Bone marrow (tissue), 2 donors: ENCODE measurements at places on chromosomes 1 and 21.

GRCh38 chr1:15523104-15524020 lies 653 bp downstream of the CASP9 start:
- DNase-seq, result no peak

DNA sequence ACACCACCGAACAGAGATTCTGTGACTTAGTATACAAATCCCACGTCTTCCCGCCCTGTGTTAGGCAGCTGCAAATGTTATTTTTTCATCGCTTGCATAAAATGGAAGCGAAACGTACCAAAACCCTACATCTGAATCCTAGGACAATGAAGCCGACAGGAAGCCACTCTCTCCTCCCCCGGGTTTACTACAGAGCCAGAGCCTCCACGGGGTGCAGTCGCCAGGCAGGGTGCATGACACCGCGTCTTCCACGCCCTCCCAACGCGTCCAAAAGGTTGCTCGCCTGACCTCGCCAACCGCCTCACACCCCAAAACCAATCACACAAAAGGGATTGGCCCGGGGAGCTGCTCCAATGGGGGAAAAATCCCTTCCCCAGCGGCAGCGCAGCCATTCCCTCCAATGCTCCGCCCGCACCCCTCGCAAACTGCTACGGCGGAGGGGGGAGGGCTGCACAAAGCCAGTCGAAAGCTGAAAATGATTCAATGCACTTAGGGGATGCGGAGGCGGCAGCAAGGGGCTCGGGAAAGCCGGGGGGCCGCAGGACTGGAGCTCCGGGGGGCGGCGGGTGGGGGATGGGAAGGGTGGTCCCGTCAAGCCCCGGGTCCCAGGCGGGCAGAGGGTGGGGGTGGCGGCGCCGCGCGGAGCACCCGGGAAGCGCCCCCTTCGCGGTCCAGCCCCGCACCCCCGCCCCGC lies 701 bp downstream of the CEP170 start:
- peak; percentile 43 for DNase-seq

DNA sequence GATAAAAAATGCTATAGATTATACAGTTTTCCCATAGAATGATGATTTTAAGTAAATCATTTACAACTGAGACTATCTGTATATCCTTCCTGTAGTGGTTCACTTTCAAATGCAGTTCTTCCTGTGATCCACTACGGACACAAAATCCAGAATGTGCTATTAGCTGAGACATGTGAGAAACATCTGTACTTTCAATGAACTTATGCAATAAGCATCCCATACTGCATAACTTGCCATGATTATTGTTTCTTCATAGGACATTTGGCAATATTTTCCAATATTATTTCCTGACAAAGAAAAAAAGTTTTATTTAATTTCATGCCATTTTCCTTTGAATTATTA lies 83.5 kb upstream of the PRDX6 start:
- no peak for DNase-seq

DNA sequence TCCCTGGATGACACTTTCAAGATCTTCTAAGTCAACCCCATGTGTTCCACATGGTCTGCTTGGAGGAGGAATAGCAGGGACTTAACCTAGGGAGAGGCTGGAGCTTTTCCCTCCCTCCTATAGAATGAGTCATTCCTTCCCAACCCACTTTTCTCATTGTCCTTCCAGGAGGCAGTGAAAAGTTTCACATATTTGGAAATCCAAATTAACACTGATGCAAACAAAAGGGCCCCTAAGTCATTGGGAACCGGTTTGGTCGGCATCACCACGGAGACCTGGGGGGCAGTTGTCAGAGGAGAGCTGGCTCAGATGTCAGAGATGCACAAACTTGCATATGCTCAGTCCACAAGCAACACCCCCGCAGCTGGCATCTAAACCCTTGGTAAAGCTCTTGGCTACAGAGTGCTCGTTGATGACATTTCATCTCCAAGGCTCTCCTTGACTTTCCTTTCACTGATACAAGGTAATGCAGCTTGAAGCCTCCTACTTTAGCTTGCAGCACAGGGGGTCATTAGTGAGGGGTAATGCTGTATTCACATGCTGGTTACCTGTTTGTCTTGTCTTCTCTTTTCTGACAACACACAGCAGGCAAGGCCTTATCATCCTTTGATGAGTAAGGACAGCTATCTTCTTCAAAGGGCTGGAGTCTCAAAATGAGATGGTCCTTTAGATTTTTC lies 12.3 kb upstream of the LRRC8D start:
- no peak for DNase-seq

- no peak for DNase-seq
Observed at GRCh38 chr1:67987046-67987799, 63.2 kb downstream of the DIRAS3 start.

DNA sequence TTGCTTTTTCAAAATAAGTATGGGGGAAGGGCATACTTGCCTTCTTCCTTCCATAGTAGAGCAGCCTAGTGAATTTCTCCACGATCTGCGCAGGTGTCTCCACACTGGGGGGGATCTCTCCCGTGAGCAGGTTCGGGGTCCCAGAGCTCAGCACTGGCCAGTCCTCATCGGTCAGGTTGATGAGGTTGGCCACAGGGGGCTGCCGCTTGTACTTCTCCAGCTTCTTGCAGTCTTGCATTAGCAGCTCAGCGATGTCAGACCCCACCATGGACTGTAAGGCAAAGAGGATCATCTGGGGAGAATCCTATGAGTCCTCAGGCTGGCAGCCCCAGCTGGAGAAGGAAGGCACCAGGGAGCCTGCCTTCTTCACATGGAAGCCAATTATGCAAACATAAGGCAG lies 11.8 kb downstream of the SEC16B start:
- no peak for DNase-seq

DNA sequence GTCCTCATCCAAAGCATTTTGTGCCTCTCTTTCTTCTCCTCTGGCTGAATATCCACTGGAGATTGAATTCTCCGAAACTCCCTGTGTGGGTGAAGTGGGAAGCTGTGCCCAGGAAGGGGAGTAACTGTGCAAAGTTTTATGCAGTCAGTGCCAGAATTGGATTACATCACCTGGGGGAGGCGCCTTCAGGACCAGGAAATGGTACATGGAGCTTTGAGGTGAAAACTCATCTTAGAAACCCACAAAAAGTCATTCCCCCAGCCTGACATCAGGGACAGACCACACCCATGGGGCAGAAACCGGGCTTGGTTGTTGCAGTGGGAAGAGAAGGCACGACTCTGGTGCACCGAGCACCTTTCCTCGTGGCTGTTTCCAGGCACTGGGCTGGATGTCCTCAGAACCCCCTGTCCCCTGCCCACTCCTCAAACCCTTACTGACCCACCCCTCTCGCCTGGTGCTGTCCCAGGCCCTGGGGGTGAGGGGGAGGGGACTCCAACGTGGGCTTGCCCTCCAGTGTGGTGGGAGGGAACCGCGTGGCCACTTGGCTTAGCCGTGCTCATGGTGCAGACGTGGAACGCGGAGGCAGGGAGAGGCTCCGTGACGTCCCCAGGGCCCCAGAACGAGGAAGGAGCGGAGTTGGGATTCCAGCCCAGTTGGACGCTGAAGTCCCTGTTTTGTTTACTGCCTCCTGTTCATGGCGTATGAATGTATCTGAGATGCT lies 15.7 kb downstream of the TFF3 start:
- no peak for DNase-seq

- DNase-seq, result no peak
Observed at GRCh38 chr1:54335755-54336108, 70.5 kb downstream of the SSBP3 start.

GRCh38 chr1:159598196-159598595 lies 10.6 kb downstream of the APCS start:
- no peak for DNase-seq

GRCh38 chr1:16092923-16093511 lies 19.6 kb upstream of the FAM131C start:
- no peak for DNase-seq

GRCh38 chr1:53971718-53972117 lies 25.6 kb downstream of the LRRC42 start:
- DNase-seq, result no peak

GRCh38 chr1:25184001-25184762 lies 48.1 kb downstream of the SYF2 start:
- DNase-seq, result no peak

DNA sequence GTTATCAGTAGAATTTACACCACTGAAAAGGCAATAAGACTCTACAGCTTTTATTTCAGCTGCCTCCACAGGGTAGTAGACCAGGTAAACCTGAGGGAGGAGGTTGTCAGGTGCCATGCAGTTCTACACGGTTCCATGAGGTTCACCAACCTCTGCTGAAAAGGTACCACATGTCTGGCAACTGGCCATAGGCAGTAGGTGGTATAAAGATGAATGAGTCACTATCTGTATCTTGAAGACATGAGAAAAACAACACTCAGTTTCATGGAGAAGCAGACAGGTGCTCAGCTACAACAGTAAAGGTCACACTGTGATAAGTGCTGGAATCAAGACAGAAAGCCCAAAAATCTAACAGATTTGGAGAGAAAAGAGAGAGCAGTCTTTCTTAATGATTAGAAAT lies 145.4 kb downstream of the PTGER3 start:
- no peak for DNase-seq

GRCh38 chr1:240597153-240597745 lies 14.7 kb downstream of the GREM2 start:
- DNase-seq, result no peak

GRCh38 chr1:57067863-57068262 lies 102.0 kb upstream of the C8B start:
- DNase-seq, result no peak

- DNase-seq, result no peak
Observed at GRCh38 chr1:206709322-206709721, 24.6 kb downstream of the MAPKAPK2 start.

GRCh38 chr1:19651141-19651737 lies 7.1 kb downstream of the NBL1 start:
- DNase-seq, result no peak

DNA sequence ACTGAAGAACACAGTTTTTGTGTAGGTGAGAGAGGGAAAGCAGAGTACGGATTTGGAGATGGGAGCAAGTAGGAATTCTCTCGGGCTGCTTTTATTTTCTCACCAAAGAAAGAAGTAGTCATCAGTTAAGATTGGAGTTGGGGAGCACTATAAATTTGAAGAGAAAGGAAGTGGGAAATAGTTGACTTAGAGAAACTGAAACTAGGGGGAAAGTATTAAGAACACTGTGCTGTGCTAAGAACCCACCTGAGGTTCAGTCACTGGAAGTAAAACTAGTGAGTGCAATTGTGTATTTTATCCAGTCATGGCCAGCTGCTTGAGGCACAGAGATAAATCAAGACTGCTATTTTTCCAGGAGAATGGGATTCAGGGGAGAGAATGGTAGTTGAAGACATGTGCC lies 37.4 kb downstream of the CLCC1 start:
- no peak for DNase-seq
